ENCODE measurements at places on chromosomes 5 and 9.

- no peak for DNase-seq
Measured at GRCh38 chr5:113062869-113063508, 86.4 kb downstream of the DCP2 start.

DNA sequence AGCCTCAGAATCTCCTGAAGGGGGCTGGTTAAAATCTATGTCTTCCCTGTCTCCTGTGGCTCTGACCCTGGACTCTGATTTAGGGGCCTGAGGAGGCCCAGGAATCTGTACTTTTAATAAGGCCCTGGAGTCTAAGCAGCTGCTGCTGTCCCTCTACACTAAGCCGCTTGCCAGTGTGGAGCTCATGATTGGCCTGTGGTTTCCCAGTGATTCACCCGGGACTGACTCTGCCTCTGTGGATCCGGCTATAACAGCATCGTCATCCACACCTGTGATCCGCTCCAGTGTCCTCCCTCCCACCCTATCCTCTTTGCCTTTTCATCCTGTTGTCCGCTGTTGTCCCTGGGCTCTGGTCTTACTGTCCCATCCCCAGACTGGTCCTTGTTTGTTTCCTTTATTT, 3.7 kb downstream of the SLC31A2 start:
- DNase-seq: no peak

DNA sequence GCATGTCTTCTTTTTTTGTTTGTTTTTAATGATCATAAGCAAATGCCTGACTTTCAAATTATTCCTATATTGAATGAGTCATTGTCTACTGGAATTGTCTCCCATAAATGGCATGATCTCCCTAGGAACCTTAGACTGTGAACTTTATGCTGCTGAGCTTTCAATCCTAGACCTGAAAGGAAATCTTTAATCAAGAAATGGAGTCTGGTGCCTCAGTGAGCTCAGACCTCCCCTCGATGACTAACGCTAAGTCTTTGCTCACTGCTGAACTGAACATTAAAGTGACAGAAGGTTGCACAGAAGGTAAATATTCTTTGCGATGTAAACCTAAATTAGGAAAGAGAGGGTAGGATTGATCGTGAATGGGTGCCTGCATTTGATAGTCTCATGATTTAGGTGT, 745.2 kb upstream of the WWC1 start:
- no peak for DNase-seq

GRCh38 chr5:44334622-44335021, 54.6 kb downstream of the FGF10 start:
- no peak for DNase-seq

DNA sequence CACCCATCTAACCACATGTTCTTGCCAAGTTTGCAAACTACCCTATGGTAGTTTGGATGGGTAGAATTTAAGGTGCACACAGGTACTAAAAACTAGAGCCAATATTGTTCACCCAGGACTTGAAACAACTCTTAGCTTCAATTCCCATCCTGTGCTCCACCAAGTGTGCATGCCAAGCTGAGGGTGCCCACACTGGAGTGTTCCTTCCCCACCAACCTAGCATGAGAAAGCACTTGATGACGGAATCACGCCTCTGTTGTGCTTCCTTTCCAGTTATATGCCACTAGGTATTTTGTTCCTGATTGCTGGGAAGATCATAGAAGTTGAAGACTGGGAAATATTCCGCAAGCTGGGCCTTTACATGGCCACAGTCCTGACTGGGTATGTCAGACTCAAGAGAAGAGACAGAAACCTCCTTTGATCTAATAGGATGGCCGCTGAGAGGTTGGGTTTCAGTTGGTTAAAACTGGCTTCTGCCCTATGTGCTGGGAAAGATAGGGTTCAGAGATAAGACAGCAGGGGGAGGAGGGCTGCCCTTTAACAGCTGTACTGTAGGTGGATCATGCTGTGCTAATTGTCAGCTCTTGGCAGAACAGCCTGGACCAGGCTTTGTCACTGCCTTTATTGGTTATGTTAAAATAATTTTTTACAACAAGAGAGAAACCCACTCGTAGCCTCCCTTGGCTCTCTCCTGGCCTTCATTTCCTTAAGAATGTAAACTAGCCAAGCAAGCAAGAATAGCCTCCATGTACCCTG, 83.5 kb downstream of the SLC1A1 start:
- no peak for DNase-seq

DNA sequence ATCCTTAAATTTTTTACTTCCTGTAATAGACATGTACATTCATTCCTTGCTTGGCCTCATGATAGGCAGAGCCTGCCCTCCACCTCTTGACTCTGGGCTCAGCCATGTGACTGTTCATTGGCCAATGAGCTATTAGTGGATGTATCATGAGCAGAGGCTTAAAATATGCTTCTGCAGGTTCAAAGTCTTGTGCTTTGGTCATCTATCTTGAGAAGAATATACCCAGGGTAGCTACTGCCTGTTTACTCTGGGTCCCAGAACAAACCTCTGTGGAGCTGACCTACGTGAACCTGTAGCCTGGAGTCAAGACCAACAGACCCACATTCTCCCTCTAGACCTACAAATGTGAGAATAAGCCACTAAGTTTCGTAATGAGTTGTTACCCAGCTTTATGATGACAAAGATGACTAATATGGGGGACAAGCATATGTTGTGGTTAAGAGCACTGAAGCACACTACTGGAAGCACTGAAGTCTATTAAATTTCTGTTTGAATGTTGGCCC, 244.4 kb downstream of the MAST4 start:
- DNase-seq: no peak

DNA sequence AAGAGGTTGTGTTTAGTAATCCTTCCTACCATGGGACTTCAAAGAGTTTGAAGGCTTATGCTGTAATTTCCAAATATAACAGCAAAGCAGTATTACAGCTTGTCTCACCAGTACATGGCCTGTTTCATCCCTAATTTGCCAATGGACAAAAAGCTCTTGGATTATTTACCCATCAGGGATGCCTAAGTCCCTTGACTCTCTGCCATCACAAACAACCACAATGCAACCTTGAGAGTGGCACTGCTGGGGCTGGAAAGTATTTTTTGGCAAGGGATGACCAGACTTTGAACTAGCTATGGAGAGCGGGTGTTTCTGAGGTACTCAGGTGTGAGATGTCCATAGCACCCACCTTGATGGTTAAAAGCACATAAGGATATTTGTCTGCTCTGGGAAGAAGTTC, 9.1 kb downstream of the MAMDC2 start:
- no peak for DNase-seq

DNA sequence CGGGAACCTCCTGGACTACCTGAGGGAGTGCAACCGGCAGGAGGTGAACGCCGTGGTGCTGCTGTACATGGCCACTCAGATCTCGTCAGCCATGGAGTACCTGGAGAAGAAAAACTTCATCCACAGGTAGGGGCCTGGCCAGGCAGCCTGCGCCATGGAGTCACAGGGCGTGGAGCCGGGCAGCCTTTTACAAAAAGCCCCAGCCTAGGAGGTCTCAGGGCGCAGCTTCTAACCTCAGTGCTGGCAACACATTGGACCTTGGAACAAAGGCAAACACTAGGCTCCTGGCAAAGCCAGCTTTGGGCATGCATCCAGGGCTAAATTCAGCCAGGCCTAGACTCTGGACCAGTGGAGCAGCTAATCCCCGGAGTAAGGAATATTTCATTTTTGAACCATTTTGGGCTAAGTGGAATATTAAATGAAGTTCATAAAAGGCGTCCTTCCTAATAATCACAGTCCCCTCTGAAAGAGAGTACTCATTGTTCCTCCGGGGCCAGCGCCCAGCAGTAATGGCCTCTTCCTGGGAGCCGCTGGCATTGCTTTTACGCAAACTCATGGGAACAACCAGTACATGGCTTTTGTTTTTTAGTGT, 23.6 kb downstream of the QRFP start:
- peak; percentile 72 for DNase-seq

DNA sequence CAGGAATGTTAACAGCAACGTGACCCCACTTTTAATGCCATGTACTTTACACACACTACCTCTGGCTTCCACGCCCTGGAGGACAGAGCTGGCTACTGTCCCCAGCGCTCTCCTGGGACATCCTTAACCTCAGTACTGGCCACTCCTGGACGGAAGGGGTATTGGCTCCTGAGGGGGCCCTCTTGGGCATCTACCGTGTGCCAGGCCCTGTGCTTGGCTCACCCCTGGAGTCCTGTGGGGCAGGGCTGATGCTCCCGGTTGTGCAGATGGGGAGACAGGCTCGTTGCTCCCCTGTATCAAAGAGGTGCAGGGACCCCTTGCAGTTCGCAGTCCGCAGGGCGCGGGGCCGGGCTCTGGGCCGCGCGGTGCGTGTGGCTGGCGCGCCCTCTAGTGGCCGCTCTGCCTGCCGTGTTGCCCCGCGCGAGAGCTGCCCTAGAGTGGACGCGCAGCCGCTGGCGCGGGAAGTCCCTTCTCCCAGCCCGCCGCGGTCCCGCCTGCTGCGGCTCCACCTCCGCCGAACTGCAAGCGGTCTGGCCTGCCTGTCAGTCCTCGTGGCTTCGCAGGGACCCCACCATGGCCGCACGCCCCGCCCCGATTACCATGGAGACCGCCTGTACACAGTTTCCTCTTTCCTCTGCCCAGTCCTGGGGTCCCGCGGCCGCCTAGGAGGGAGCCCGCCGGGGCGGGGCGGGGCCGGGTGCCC, at the start of gene WDR38:
WDR38 (plus strand) TSS at position 632 of the 703 bp plus-strand sequence. CDS start 72 bp downstream, outside the sequence.
- peak; percentile 53 for DNase-seq

GRCh38 chr5:77168879-77169244, 41.6 kb upstream of the PDE8B start:
- DNase-seq: no peak

DNA sequence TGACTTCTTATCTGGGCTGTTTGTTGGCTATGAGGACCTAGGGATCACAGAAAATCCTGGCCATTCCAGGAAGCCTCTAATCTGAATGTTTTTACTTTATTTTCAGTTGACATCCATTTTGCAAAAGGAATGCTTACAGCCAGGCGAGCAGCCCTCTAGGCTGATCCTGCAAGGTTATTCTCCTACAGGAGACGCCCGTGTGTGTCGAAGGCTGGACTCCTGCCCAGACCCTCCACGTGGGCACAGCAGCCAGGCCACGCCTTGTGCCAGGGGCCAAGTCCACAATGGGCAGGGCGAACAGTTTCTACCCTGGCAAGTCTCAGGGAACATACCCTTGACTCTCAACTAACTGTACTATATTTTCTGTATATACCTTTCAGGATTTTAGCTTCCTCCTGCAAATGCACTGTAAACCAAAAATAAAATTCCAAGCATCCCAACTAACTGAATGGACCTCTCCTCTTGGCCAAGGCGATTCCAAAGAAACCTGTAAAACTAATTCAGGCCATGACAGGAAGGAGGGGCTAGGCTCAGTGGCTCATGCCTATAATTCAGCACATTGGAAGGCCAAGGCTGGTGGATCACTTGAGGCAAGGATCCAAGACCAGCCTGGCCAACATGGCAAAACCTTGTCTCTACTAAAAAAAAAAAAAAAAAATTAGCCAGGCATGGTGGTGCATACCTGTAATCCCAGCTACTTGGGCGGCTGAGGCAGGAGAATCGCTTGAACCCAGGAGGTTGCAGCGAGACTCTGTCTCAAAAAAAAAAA, 5.7 kb downstream of the CMBL start:
- DNase-seq: no peak

DNA sequence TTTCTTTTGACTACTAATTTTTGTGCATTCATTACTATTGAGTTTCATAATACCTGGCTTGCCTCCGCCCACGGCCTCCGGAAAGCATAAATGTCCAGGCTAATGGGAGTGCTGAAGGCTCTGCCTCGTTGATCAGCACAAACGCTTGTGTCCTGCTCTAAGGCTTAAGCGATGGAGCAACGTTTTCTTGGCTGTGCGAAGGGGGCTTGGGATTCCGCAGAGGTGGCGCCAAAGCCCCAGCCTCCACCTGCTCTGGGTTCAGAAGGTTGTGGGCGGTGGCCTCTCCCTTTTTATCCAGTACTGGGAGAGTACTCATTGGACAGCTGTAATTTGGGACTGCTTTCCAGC, 19.7 kb downstream of the ANXA2R start:
- DNase-seq: no peak

GRCh38 chr5:111392181-111392580, 120.2 kb downstream of the STARD4 start:
- peak; percentile 69 for DNase-seq
